ENCODE measurements at places on chromosomes 11 and 22.

DNA sequence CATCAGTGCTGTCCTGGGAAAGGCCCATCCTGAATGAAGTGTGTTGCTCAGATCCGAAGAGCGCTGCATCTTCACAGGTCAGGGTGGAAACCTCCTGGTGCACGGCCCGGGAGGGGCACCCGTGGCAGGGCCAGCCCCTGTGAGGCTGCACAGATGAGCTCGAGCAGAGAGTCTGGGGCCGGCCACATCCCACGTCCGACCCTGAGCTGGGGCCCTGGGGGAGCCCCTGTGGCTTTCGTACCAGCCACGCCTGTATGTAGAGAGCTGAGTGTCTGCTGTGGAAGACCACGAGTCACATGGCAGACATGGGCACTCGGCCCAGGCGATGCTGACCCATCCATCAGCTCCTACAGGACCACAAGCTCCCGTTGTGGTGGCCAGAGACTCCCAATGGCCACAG is 24.9 kb upstream of the SEPTIN5 start:
- DNase-seq: no peak

- no peak for DNase-seq
Observed at GRCh38 chr22:41436322-41437113, 10.1 kb downstream of the TOB2 start.

- no peak for DNase-seq
Observed at GRCh38 chr11:22340701-22341587, 2.8 kb downstream of the SLC17A6 start.

DNA sequence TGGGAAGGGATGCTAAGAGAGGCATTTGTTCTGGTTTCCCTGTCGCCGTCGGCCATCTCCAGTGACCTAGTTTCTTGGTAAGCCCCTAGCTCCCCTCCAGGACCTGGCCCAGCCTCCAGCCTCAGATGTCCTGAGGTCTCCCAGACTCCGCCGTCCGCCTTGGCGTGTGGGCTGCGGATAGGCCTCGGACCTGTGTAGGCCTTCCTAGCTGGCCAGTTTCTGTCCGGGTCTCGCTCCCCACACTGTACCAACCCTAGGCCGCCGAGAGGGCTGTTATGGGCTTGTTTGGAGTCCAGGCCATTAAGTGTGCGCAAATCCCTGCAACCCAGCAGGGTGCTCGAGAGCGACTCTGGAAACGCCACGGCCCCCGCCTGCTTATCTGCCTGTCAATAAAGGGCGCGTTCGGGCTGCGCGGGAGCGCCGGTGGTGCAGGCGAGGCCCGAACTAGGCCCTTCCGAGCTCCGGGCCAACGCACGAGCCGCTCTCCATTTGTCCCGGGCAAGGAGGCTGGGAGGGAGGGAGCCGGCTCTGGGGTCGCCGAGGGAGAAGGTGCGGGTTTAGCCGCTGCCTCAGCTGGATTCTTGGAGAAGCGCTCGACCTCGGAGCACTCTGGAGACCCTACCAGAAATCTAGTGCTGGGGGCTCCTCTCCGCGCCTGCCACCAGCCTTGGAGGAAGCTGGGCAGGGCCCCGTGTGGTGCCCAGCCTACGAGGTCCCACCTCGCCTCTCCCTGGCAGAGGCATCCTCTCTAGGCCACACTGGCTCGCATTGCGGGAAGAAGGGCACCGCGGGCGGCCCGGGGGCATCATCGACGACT is 8.7 kb upstream of the PAX6 start:
- DNase-seq: no peak

DNA sequence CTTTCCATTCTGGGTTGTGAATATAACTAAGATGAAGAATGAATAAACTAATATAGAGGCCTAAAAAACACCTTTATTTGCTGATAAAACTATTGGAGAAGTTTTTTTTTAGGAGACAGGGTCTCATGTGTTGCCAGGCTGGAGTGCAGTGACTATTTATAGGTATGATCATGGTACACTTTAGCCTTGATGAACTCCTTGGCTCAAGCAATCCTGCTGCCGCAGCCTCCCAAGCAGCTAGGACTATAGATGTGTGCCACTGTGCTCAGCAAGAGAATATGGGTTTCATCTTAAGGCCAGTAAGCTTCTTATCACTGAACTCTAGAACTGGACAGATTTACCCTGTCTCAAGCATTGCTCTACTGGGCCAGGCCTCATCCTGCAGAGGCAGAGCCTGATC is 26.6 kb downstream of the CCDC90B start:
- no peak for DNase-seq

DNA sequence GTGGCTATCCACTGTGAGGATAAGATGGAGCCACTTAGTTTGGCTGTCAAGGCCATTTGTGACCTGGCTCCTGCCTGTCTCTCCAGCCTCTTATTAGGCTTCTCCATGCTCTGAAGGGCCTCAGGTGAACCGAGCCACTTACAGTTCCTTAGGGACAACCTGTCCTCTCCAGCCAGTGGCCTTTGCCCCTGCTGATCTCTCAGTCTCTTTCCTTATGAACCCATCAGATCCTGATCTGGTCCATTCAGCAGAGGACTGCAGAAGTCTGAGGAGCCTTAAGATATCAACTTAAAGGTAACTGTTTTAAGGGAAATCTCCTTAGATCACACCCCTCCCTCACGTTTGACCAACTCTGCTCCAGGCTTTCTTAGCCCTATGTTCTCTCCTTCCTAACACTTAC is 2.4 kb downstream of the DUSP18 start:
- DNase-seq: no peak

GRCh38 chr11:78428266-78428636 is 10.6 kb upstream of the GAB2 start:
- no peak for DNase-seq

- no peak for DNase-seq
Observed at GRCh38 chr22:48871176-48871840, 956.4 kb downstream of the BRD1 start.

Measured in CD4-positive, alpha-beta T cell treated with Interleukin-17A for 1 hour (primary cell).